Activated CD8-positive, alpha-beta T cell treated with anti-CD3 and anti-CD28 coated beads for 36 hours (primary cell): ENCODE measurements at places on chromosomes 12 and 14.

- DNase-seq: no peak
These were observed 97.4 kb downstream of the SRGAP1 start for GRCh38 chr12:63941879-63942278.

DNA sequence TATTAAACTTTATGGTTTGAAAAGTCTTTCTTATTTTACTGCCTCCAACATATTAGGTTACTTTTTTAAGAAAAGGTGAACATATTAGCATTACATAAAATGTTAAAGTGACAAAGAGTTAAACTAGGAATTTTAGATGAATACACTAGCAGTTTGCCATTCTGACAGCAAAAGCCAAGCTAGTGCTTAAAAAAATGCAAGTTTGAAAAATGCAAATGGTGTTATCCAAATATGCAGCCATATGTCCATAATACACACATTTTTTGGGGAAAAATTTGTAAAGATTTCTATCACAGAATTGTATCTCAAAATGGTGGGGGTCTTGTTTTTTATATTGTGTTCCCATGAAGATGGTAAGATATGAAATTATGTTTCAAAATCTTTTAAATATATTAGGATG is 466.1 kb downstream of the FOXG1 start:
- no peak for DNase-seq

GRCh38 chr12:22242726-22243125 is 91.8 kb downstream of the ST8SIA1 start:
- no peak for DNase-seq

DNA sequence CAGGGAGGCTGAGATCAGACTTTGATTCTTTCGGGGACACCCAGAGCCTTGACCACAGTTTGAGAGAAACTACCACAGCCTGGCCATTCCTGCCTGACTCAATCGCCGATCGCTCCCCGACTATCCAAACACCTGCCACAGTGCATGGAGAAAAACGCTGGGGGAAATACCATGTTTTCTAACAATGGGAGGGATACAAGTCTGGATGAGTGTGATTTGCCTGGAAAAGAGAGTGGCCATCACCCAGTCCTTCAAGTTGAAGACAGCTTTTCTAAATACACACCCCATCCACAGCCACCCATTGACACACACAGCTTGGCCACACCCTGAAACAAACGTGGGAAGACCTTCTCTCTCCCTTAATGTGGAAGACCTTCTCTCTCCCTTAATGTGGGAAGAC is 6.7 kb upstream of the VASH1 start:
- no peak for DNase-seq

DNA sequence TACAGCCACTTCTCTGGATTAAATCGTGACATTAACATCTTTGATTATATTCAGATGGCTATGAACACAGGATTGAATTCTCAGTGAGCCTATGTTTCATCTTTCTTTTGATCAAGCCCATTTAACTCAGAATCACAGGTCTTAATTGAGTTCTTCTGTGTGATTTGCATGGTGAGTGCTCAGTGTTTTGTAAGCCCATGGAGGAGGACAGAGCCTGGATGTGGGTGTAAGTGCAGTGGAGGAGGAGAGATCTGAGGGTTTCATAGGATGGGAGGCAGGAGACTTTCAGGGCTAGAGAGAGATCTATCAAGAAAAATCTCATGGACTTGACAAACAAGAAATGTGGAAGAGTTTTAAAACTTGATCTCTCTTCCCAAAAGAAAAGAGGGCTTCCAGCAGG is 5.3 kb upstream of the TESPA1 start:
- no peak for DNase-seq

GRCh38 chr12:66516133-66516532 is 162.7 kb downstream of the GRIP1 start:
- no peak for DNase-seq

- DNase-seq: no peak
These were observed 64.0 kb downstream of the GALNT16 start for GRCh38 chr14:69323999-69324282.

- DNase-seq: no peak
These were observed 59.0 kb downstream of the FAR2 start for GRCh38 chr12:29208060-29208459.

DNA sequence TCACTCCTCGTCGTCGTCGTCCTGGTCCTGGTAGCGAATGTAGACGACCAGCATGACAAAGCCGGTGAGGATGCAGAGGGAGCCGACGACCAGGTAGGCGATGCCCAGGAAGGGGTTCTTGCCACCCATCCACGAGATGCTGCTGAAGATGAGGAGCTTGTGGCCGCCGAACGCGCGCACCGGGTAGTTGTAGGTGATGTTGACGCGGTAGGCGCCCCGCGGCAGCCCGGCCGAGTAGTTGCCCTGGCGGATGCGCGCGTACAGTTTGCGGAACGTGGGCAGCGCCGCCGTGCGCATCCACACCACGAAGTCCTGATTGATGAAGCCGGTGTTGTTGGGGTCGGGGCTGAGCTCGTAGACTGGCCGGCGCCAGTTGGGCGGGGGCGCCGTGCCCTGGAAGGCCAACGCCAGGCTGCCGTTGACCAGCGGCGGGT is 1.0 kb downstream of the TMEM30B start:
- DNase-seq: peak; percentile 65

GRCh38 chr12:82855872-82856271 is 169.2 kb downstream of the TMTC2 start:
- DNase-seq: no peak

GRCh38 chr14:98293576-98293975 is 978.4 kb downstream of the BCL11B start:
- no peak for DNase-seq

- no peak for DNase-seq
These were observed 1.5 kb downstream of the P3H3 start for GRCh38 chr12:6829536-6830220.

DNA sequence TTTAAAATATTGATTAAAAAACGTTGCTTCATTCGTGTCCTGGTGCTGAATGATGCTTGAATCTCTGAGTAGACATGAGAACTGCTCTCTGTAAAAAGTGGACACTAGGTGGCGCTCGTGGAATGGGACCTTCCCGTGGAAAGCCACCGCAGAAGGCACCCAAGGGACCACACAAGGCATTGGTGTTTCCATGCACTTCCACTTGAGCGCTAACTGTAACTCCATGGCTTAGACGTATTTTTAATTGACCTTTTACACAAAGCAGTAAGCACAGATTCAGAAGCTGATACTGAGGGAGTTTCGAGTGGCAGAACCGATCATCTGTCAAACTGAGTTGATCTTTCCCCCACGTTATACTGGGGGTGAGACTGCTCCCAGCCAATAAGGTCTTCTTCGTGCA is 135.3 kb downstream of the PRKCH start:
- peak; percentile 92 for DNase-seq

- no peak for DNase-seq
These were observed 15.6 kb downstream of the TRMT61A start for GRCh38 chr14:103544388-103545218.

DNA sequence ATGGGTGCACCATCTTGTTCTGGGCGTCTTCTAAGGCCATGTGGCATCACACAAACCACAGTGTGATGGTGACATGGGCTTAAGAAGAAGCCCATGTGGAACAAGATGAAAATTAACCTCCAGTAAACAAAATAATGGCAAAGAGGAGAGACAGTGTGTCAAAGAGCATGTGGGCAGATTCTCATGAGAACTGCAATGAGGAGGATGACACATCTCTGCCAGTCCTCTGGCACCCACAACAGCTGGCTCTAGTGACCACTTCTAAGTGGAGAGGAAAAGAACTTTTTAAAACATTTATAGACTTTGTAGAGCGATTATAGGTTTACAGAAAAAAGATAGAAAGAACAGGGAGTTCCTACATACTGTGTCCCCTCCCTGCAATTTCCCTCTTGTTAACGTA is 401.4 kb downstream of the ATP23 start:
- DNase-seq: no peak

DNA sequence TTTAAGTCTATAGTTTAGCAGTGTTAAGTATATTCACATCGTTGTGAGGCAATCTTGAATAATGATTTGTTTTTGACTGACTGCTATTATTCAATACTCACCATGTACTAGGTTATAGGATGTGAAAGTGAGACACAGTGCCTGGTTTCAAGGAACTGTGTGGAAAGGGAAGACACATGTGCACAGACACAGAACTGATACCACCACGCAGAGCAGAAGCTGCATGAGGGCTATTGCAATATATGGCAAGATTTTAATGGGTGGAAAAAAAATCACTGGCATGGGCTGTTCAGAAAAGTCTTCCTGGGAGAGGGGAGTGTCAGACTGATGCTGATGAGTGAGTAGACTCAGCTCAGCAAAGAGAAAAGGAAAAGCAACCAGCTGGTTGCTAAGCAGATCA is 10.4 kb downstream of the SLC7A8 start:
- DNase-seq: no peak

DNA sequence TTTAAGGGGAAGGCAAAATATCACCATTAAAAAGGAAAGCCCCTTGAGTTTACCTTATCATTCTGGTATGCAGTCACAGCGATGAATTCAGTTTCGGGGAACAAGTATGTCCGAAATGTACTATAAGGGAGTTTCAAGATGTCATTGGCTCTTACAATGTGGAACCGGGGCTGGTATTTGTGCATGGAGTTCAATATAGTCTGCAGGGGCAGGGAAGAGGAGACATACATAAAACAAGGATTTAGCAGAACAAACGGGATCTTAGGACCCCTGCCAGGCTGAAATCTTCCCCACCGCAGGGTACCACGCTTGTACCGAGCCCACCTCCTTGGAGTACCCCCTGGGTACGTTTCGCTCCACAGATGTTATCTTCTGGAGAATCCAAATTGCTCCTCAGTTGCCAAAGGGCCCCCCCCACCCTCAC is 4.5 kb downstream of the TBX3 start:
- no peak for DNase-seq

GRCh38 chr14:89912667-89913211 is 41.8 kb downstream of the EFCAB11 start:
- no peak for DNase-seq

DNA sequence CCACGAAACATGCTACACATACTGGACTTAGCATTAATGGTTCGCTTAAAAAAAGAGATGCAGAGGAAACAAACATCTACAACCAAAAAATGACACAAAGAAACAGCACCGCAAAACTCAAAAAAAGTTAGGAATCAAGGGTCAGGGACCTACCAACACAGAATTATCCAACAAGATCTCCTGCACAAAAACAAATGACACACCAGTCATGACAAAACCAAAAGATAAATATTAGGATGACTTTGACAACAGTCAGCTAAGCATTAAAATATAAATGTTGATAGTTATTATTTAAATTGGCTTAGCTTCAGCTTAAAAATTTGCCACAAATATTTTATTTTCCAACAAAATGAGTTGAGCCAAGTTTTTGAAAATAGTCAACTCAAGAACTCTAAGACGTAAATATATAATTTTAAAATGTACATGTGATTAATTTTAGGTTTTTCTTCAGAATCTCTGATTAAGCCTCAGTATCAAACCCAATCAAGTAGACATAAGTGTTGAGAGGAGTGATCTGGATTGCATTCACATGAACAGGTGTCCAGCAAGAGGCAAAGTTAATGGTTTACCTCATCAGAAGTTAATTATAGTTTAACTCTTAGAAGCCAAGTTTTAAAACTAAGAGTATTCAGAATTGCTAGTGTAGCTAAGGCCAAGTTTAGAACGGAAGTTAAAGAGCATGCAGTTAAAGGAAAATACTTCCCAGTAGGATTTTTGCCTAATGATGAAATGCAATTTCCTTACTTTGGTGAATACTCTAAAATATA is 79.9 kb downstream of the HEATR5A start:
- DNase-seq: no peak

GRCh38 chr14:34501004-34501580 is 38.4 kb downstream of the EAPP start:
- no peak for DNase-seq

- no peak for DNase-seq
These were observed 45.4 kb upstream of the GALNT9 start for GRCh38 chr12:132374612-132375445.

- DNase-seq: no peak
These were observed 2.9 kb downstream of the LMNTD1 start for GRCh38 chr12:25550186-25550585.

- DNase-seq: no peak
These were observed 152.1 kb downstream of the ITPR2 start for GRCh38 chr12:26680727-26681455.

- DNase-seq: no peak
These were observed 114.2 kb downstream of the DPF3 start for GRCh38 chr14:72779679-72780078.

DNA sequence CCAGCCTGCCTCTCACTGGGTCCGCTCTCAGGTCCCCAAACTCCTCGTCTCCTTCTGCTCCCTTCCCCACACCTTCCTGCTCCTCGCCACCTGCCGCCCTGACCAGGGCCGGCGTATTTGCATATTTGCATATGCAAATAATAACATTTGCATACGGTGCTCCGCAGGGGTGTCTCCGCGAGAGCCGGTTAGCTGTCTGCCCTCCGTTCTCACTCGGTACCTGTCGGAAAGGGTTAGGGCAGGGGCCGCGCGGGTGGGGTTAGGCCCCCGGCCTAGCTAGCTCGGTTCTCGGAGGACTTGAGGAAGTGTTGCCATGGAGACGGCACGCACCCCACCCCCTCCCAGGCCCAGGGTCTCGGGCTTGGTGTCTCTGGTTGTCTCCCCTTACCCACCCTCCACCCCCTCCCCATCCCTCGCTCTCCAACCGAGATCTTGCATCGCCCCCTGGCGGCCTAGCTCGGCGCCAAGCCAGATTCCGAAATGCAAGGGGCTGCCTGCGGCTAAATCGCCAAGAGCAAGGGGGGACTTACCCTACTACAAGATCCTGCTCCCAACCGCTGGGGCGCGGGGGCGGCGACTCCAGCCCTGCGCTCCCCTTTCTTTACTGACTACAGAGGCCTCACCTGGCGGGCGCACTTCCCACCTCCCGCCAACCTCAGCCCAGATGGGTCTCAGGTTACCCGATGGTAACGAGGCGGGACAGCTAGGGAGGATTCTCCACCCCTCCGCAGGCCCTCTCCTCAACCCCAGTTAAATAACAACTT is 8.1 kb downstream of the STAC3 start:
- DNase-seq: peak; percentile 86

DNA sequence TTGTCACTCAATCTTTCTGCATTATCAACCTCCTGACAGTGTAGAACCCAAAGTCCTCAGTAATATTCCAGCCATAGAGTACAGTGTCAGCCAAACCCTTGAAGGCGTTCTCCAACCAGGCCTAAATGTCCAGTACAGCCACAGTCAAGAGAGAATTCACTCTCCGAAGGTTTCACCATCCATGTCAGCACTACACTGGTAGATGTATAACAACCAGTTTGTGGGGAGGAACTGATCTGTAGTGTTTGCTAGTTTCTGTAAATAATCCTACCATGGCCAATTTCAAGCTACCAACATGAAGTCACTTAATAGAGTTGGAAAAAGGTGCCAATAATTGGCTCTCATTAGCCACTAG is 456 bp upstream of the MDP1 start:
- no peak for DNase-seq

- no peak for DNase-seq
These were observed 27.2 kb downstream of the CALM1 start for GRCh38 chr14:90424075-90424474.
